ENCODE measurements at places on chromosomes 11 and 22. TPM values are rescaled to one million over a fixed set of nuclear protein-coding genes. Genes with fewer than 3 reads are reported as not detected.
A peak's percentile ranks its signal among the peaks of the same experiment; 100 is the strongest.

DNA sequence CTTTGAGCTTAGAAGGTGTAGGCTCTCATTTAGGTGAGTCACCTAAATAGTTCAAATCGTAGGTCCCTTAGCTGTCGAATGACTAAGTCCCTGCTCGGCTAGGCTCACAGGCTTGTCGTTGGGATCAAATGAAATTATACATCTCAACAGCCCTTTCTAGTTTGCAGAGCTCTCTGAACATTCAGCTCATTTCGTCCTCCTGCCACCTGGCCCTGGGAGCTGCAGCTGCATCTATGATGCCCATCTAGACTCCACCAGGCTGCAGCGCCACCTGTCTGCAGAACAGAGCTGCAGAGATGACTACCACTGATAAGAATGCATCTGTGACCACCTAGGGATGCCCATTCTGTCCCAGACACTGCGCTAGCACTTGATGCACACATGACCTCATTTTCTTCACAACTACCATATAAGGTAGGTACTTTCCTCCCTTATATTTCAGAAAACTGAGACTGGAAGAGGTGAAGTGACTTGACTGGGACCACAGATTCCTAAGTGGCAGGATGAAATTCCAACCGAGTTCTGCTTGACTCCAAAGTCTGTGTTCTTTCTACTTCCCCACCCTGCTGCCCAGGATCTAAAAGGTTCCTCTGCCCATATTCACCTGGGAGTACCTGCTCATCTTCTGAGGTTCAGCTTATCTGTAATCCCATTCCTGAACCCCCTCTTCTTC lies 141.1 kb upstream of the NARS2 start:
- DNase-seq, result peak; percentile 98

DNA sequence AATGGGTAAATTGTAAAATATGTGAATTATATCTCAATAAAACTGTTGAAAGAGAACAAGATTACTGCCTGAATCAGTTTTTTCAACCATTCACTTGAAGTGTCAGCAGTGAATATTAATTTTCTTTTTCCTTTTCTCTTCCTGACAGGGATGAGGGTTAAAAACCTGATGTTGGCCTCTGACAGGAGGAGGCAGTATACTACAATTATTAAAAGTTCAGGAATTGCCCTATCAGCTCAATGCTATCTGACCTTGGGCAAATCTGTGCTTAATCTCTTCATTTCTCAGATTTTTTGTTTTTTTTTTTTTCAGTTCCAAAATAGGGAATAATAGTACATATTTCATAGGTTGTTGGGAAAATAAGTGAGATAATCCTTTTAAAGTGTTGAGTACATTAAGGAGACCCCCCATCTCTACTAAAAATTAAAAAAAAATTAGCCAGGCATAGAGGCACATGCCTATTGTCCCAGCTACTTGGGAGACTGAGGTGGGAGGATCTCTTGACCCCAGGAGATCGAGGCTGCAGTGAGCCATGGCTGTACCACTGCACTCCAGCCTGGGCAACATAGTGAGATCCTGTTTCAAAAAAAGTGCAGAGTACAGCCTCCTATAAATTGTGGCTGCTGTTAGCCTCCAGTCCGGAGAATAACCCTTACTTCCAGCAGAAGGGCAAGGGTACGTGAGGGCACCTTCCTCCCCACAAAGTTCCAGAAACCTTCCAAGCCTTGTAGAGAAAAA lies 48.8 kb downstream of the TRIM44 start:
- DNase-seq, result no peak

DNA sequence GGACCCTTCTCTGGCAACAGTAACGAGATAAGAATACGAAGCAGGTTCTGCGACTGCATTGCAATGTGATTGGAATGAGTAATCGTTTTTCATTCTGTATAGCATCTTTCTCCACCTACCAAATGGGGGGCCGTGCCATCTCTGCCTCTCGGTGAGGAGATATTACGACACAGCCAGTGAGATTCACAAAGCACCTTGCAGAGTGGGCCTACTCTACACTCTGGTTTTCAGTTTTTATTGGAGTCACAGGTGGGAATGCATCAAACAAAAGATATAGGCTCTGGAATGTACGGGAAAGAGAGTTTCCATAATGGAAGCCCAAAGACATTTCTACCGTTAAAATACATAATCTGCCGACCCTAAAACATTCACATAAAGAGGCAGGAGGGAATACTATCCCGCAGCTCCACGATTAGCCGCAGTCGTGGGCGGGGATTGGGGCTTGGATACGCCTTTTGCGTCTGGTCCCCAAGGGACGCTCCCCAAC lies 423 bp upstream of the RTN3 start:
- DNase-seq, result no peak

TMEM151A gene
- 0.02 TPM for polyA plus RNA-seq

GRCh38 chr11:98100689-98101088 lies 920.1 kb upstream of the CNTN5 start:
- DNase-seq, result no peak

HEPHL1 gene
- polyA plus RNA-seq, result 16.6 TPM

- no peak for DNase-seq
Measured at GRCh38 chr11:3866206-3866605, 10.7 kb downstream of the STIM1 start.

OR52N4 gene
- polyA plus RNA-seq, result not detected

DNA sequence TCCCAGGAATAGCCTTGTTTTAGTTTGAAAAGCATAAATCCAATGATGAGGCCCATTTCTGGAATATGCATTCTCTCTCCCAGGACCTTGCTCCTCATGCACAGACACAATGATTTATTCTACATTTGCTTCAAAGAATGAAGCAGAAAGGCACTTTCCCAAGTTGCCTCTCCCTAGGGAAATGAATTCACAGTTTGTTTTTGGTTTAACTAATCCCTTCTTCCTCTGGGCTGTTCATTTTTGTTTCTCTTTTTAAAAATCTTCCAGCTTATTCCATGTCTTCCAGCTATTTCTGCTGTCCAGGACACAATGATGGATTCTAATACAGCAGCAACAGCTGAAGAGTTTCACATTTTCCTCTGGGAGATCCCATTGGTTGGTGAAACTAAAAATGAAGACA lies 1529.2 kb upstream of the TENM4 start:
- no peak for DNase-seq

DNA sequence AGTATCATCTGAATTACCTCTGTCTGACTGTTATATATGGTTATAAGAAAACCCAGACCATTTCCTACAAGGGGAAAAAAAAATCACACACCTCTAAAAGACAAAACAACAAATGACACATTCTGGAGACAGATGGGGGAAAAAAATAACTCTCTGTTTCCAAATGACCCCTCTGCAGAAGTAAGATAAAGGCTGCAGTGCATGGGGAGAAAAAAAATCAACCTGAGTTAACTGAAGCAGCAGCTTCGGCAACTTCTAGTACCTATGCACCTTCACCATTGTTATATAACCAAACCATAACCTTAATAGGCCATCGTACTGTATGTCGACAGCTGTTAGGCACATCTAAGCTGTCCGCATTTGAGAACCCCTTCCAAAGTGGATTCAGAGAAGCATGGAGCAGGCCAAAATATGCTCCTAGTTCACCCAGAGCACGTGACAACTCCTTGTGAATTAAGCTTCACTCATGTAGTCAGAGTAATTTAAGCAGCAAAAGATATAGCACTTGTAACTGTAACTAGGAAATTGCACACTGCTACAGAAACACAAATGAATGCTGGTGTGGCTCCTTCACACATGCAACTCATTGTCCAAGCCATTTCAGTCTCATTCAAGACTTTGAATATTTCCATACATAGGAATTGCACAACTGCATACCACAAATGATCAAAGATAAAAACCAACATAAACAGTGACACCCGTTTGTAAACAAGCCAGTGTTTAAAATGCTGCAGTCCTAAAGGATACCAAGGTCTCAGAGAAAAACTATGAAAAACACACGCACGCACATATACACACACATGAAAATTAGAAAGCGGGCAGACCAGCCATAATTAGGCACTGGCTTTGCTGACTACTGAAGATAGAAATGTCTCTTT lies 2.7 kb downstream of the SIK3 start:
- no peak for DNase-seq

Measured in foreskin keratinocyte (primary cell).